ENCODE measurements at places on chromosomes 1 and 21. TPM values are rescaled to one million over a fixed set of nuclear protein-coding genes. Genes with fewer than 3 reads are reported as not detected.

The LMOD1 gene
- polyA plus RNA-seq = 0.19 TPM

The ACTA1 gene
- 0.24 TPM for polyA plus RNA-seq

GRCh38 chr1:182739545-182739944 lies 50.0 kb upstream of the NPL start:
- no peaks in the 10 kb centered on the region for H3K27me3 ChIP-seq
- no peaks in the 10 kb centered on the region for H3K36me3 ChIP-seq
- no peak for DNase-seq
- H3K4me3 ChIP-seq = no peak overlapping the region
- no peak overlapping the region for H3K27ac ChIP-seq
- H3K4me1 ChIP-seq = no peaks in the 10 kb centered on the region

- no peak overlapping the region for H3K27ac ChIP-seq
- H3K36me3 ChIP-seq = no peaks in the 10 kb centered on the region
- H3K27me3 ChIP-seq = no peaks in the 10 kb centered on the region
- H3K4me3 ChIP-seq = no peak overlapping the region
- DNase-seq = peak; percentile 1
Observed at GRCh38 chr1:70714149-70714548, 303.1 kb downstream of the CTH start.

GRCh38 chr1:194774535-194774934 lies 1588.1 kb upstream of the B3GALT2 start:
- H3K36me3 ChIP-seq = no peaks in the 10 kb centered on the region
- H3K4me1 ChIP-seq = no peaks in the 10 kb centered on the region
- H3K27me3 ChIP-seq = no peaks in the 10 kb centered on the region
- no peak for DNase-seq
- no peak overlapping the region for H3K4me3 ChIP-seq

- H3K36me3 ChIP-seq = no peaks in the 10 kb centered on the region
- peak; percentile 89 for DNase-seq
- H3K4me1 ChIP-seq = peaks cover 27% of the 10 kb centered on the region
- H3K27ac ChIP-seq = peak overlapping the region; percentile 42
- no peaks in the 10 kb centered on the region for H3K27me3 ChIP-seq
Observed at GRCh38 chr1:45543581-45544417, 6.8 kb upstream of the AKR1A1 start.

GRCh38 chr1:194658090-194658439 lies 1471.7 kb upstream of the B3GALT2 start:
- no peak for DNase-seq
- no peak overlapping the region for H3K4me3 ChIP-seq
- H3K27ac ChIP-seq = no peak overlapping the region

The GFI1 gene
- 0.22 TPM for polyA plus RNA-seq

DNA sequence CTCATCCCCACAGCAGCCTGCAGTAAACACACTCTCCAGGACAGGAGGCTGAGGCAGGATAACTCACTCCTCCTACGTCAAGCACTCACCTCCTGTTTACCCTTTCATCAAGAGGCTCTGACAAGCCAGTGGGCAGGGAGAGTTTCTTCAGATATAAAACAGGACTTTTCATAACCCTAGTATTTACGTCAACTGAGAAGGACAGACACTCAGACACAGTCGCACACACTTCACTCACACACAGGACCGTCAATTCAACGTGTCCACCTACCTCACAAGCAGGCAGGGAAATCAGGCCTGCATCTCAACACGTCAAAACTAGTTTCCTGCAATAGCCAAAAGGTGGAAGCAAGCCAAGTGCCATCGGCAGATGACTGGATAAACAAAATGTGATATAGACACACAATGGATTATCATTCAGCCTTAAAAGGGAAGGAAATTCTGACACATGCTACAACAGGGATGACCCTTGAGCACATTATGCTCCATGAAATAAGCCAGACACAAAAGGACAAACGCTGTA lies 48.6 kb downstream of the ITPKB start:
- no peak overlapping the region for H3K4me3 ChIP-seq
- no peaks in the 10 kb centered on the region for H3K27me3 ChIP-seq
- H3K36me3 ChIP-seq = no peaks in the 10 kb centered on the region
- peaks cover 14% of the 10 kb centered on the region for H3K4me1 ChIP-seq

GRCh38 chr1:51728611-51729155 lies 111.8 kb downstream of the OSBPL9 start:
- peak; percentile 40 for DNase-seq
- H3K4me3 ChIP-seq = peak overlapping the region; percentile 97
- peaks cover 16% of the 10 kb centered on the region for H3K4me1 ChIP-seq
- no peaks in the 10 kb centered on the region for H3K36me3 ChIP-seq
- no peaks in the 10 kb centered on the region for H3K27me3 ChIP-seq

DNA sequence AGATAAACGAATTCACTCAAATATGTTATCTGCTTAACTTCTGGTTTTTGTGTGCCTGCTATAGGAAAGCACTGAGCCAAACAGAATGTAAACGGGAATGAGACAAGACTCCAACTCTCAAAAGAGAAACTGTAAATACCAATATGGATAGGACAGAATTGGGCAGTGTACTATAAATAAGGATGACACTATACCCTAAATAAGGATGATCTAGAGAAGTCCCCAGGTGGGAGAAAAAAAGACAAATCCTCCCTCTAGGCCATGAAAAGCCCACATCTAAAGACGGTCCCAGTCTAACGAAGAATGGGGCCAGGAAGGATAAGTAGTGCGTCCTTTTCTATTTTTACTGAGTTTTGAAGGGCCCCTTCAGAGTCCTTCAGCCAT lies 1.5 kb upstream of the GABPB2 start:
- H3K27ac ChIP-seq = no peak overlapping the region
- no peaks in the 10 kb centered on the region for H3K27me3 ChIP-seq
- H3K36me3 ChIP-seq = peaks cover 5% of the 10 kb centered on the region
- no peak overlapping the region for H3K4me3 ChIP-seq

GRCh38 chr1:153119491-153119971 lies 6.2 kb upstream of the SPRR2F start:
- DNase-seq = no peak
- no peaks in the 10 kb centered on the region for H3K27me3 ChIP-seq
- no peaks in the 10 kb centered on the region for H3K4me1 ChIP-seq
- no peaks in the 10 kb centered on the region for H3K36me3 ChIP-seq

DNA sequence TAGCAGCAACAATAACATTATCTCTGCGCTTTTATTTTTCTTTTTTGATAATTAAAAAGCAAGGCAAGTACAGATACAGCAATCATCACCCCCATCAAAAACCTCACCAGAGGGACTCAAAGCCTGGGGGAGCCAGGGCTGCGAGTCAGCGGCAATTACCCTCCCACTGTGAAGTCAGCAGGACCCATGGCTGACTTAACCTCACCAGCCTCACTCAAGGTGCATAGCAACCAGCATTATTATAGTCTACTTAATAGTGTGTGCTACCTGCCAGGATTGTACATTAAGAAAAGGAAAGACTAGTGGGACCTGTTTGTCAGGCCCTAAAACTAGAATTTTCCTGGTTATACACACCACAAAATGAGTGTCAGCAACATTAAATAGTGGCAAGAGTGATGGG lies 28.9 kb upstream of the SERBP1 start:
- no peaks in the 10 kb centered on the region for H3K4me1 ChIP-seq
- H3K4me3 ChIP-seq = no peak overlapping the region
- no peaks in the 10 kb centered on the region for H3K36me3 ChIP-seq
- DNase-seq = no peak
- H3K27ac ChIP-seq = no peak overlapping the region

The PGLYRP4 gene
- polyA plus RNA-seq = not detected

The SLC44A3 gene
- 0.29 TPM for polyA plus RNA-seq

- H3K27ac ChIP-seq = no peak overlapping the region
- H3K36me3 ChIP-seq = no peaks in the 10 kb centered on the region
- no peak overlapping the region for H3K4me3 ChIP-seq
- no peaks in the 10 kb centered on the region for H3K27me3 ChIP-seq
Observed at GRCh38 chr1:41215623-41216022, 26.5 kb downstream of the SCMH1 start.

The FAM177B gene
- not detected for polyA plus RNA-seq

DNA sequence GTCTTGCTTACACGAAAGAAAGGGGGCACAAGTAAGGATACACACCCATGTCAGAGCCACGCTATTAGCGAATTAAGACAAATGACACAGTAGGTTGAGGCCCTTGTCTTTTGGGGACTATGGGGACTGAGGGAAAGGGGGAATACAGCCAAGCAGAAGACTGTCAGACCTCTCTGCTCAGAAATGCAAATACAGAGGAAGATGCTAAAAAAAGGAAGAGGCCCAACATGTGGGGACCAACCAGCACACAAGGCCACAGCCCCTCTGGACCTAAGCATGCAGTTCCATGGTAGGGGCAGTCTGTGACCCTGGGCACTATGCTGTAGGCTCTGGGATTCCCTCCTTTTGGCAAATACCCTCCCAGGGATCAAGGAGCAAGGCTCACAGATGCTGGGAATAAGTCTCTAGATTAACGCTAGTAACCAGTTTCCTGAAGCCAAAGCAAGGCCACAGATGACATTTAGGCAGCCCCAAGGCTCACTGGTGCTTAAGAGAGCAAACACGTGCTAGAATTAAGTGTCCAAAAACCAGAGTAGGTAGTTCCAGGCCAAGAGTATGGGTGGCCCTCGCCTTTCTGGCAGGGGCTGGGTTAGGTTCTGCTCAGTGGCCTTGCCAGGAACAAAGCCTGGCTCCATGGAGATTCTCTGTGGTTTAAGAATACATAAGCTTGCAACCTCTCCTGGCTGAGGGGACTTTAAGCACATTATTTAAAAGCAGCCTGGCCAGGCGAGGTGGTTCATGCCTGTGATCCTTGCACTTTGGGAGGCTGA lies 38.2 kb downstream of the RABIF start:
- no peaks in the 10 kb centered on the region for H3K4me1 ChIP-seq
- peaks cover under 1% of the 10 kb centered on the region for H3K27me3 ChIP-seq
- no peak overlapping the region for H3K4me3 ChIP-seq
- DNase-seq = no peak
- no peaks in the 10 kb centered on the region for H3K36me3 ChIP-seq

The RNU1-1 gene
- polyA plus RNA-seq = under 0.01 TPM

DNA sequence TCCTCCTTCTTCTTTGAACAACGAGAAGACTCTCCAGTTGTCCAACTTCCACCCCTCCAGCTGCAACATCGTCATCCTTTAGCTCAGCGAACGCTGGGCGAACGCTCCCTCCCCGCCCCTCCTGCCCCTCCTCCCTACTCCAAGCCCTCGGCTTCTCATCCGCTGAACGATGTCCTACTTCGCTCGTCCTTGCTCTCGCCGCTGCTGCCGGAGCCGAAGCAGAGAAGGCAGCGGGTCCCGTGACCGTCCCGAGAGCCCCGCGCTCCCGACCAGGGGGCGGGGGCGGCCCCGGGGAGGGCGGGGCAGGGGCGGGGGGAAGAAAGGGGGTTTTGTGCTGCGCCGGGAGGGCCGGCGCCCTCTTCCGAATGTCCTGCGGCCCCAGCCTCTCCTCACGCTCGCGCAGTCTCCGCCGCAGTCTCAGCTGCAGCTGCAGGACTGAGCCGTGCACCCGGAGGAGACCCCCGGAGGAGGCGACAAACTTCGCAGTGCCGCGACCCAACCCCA lies at the start of gene BCAN:
TSS of gene BCAN (plus strand) at position 357 of the 504 bp plus-strand sequence. CDS start 3,938 bp downstream, outside the sequence.
- no peaks in the 10 kb centered on the region for H3K4me1 ChIP-seq

The SFN gene
- polyA plus RNA-seq = 0.14 TPM

DNA sequence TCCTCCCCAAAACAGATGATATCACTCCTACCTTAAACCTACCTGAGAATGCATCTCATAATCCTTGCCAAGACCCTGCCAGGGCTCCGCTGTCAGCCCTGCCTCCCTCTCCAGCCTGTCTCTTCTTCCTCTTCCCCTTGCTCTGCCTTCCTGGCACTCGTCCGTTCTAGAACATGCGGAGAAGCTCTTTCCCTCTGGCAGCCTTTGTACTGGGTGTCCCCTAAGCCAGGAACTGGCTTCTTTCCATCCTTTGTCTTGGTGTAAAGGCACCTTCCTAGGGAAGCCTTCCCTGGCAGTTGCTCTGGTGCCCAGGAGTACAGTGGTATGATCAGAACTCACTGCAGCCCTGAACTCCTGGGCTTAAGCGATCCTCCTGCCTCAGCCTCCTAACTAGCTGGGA lies 36.1 kb downstream of the CTNNBIP1 start:
- H3K4me1 ChIP-seq = no peaks in the 10 kb centered on the region
- no peak overlapping the region for H3K4me3 ChIP-seq

DNA sequence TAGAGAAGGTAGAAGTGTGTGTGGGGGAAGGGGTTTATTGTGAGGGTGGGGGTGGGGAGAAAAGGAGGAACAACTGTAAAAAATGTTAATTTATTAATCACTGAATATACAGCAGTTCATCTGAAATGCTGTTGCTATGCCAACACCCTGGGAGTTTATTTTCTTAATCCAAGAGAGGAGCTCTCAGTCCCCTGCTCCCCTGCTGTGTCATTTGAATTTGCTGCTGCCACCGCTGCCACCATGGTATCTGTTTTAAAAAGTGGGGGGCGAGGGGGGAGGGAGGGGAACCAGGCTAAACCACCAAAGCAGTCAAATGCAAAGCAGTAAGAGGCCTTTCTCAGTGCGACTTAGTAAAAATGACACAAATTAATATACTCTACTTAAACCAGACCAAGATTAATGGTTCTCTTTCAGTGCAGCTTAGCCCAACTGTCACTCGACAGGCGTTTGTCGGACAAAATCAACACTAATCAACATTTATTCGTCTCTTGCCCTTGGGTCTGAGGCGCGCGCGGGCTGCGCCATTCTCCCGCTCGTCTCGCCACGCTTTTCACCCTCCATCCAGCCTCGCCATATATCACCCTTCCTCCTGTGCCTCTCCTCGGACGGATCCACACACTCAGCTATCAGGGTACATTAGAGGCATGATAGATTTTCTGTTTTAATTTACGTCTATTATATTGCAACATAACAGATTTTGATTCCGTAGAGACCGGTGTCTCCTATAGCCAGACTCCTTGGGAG lies 76.2 kb downstream of the PBX1 start:
- no peaks in the 10 kb centered on the region for H3K4me1 ChIP-seq
- no peak overlapping the region for H3K27ac ChIP-seq
- H3K27me3 ChIP-seq = no peaks in the 10 kb centered on the region
- DNase-seq = no peak
- no peak overlapping the region for H3K4me3 ChIP-seq

The TMEM51 gene
- 13.9 TPM for polyA plus RNA-seq

DNA sequence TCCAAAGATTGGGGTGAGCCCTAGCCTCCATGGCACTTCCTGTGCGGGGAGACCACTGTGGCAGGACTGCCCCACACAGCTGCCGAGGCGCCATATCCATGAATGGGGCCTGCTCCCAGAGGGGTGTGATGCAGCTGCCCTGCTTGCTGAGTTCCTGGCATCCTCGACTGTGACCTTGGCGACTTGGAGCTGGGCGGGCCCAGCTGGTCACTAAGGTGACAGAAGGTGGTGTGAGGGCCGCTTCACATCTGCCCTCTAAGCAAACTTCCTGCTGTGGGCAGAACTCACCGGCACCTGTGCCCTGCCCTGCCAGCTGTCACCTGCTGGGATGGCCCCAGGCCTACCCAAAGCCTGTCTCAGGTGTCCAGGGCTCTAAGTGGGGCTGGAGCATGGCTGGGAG lies 9.0 kb downstream of the TMEM61 start:
- no peak overlapping the region for H3K4me3 ChIP-seq
- H3K36me3 ChIP-seq = no peaks in the 10 kb centered on the region
- DNase-seq = no peak
- H3K27ac ChIP-seq = no peak overlapping the region

- no peak for DNase-seq
- no peak overlapping the region for H3K27ac ChIP-seq
- no peaks in the 10 kb centered on the region for H3K4me1 ChIP-seq
- no peak overlapping the region for H3K4me3 ChIP-seq
- H3K36me3 ChIP-seq = no peaks in the 10 kb centered on the region
- H3K27me3 ChIP-seq = no peaks in the 10 kb centered on the region
Observed at GRCh38 chr1:13624526-13624925, 40.9 kb downstream of the PDPN start.

GRCh38 chr1:2310332-2311183 lies 80.8 kb downstream of the MORN1 start:
- no peak overlapping the region for H3K4me3 ChIP-seq
- peaks cover 7% of the 10 kb centered on the region for H3K4me1 ChIP-seq
- DNase-seq = no peak
- H3K27ac ChIP-seq = no peak overlapping the region
- peaks cover 22% of the 10 kb centered on the region for H3K36me3 ChIP-seq
